ENCODE measurements at places on chromosomes 3 and 15.

DNA sequence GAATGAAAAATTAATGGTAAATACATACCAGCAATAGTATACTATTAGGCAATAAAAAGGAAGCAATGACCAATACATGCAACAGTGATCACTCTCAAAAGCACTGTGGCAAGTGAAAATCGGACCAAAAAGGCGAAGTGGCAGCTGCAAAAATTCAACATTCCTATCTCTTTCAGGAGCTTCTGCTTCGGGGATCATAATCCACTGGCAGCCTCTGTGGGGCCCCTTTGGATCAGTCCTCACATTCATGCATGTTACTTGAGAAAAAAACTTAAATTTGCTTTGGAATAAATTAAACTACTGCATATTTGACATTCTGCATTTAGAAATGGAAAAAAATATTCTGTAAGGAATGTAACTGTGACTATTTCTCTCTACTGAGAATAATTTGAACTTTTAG lies 425.6 kb downstream of the NR2F2 start:
- no peak for DNase-seq

GRCh38 chr3:188534633-188535032 lies 380.7 kb downstream of the LPP start:
- no peak for DNase-seq

DNA sequence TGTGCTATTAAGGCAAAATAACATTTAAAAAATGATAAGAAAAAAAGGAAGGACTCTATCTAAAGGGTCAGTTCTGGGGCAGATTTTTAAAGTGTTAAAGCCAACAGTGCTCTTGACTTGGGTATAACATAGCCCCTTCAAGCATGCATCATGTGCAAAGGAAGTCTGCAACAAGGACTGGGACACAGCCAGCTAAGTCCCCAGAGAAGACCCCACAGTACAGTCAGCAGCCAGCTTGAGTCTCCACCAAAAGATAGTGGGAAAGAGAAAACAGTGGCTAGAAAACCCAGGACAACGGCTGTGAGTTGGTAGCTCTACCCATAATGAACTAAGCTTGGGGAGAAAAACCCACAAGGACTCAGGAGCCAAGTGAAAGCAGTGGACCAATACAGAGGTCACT lies 86.4 kb upstream of the DCLK3 start:
- no peak for DNase-seq

DNA sequence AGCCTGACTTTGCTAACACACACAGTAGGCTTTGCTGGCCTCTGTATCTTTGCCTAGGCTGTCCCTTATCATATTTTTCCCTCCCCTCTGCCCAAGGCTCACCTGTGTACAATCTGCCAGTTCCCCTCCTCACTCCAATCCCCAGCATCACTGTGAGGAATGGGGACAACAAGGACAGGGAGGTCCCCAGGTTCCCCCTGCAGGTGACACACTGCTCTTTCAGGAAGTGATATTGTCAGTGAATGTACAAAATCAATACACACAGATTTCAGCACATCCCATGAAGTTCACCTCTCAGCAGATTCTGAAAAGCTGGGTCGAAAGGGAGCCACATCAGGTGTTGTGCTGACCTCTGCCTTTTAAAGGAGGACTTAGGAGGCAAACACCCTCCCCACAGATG lies 177.5 kb downstream of the RAB11A start:
- DNase-seq = no peak

DNA sequence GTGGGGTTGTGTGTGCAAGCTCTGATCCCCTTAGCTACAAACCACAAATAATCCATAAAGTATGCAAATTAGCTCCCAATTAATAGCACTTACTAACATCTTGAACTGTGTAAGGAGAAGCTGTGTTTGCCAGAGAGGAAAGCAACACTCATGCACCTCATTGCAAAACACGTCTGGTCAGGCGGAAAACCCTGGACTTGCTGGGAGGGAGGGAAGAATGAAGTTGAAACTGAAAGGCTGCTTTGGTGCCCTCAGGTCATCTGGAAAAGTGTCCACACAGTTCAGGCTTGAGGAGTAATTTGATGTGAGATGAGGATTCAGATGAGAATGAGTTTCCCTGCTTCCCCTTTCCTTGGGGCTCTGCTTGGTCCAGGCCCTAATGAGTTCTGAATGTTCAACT lies 185.5 kb upstream of the ANKRD28 start:
- DNase-seq = no peak

DNA sequence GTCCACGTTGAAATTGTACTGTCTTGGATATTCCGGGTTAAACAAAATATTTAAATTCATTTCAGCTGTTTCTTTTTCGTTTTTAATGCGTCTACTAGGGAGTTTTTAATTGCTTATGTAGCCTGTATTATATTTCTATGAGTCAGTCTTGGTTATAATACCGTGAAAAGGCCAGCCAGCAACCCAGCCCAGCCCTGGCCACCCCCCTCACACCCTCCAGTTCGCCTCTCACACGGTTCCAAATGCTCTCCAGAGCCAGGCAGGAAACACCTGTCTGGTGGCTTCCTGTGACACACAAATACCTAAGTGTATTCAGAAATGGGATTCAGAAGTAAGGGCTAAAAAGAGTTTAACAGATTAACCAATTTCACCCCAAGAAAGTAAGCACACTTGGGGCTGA lies 4.4 kb downstream of the SH3BP5 start:
- no peak for DNase-seq

DNA sequence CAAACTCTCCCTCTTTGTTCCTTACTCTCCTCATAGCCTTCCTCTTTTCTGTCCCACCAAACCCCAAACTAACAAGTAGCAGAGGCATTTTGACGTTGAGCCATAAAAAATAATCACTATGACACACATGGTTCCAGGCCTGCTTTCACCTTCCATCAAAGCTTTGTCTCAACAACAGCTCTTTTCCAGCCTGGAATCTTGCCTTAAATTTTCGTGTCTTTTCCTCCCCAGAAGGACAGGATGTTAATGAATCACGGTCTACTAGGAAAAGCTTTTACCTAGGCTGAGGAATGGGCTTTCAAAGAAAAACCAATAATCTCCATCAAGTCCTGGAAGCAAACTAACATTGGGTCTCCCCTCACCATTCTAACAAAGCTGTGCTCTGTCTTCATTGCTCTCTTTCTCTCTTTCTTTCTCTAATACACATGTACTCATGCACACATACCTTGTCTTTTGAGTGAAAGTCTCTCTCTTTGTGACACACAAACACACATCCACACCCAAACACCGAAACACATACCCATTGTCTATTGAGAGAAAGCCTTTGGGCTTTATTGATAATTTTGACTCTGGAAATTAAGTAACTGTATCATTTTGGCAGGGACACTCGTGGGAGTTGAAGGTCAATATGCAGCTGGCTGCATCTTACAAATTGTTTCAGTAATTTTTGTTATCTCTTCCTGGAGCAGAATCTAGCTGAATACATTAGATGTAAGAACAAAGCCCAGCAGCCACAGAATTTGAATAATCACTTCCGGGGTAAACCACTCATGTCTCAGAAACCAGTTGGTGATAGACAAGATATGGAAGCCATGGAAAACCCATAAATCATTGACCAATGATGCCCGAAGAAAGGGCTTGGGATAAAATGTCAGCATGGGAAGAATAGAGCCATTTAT lies 107.4 kb upstream of the SLC4A7 start:
- no peak for DNase-seq

DNA sequence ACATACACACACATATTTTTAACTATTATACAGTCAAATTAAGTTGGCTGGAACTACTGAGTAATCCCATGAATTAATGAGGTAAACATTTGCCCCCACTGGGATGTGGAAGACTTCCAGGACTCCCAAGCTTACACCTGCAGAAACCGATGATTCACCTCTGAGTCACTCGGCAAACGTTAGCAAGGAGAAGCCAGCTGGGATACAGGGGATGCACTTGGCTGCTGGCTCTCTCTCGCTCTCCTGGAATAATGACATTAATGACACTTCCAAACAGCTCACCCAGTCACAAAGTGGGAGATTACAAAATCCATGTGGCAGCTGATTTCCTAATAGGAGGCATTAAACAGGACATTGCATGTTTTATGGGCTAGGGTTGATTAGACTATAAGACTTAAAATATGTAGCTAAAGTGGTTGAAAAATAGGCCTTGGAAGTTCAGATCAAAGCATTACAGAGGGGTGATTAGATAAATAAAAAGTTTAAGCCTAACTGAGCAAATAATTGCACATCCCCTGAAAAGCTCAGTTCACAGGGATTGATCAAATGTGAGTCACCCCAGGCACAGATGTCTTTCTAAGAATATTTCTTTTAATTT lies 500.9 kb downstream of the SOX2 start:
- peak; percentile 61 for DNase-seq

GRCh38 chr3:126731044-126731443 lies 27.0 kb downstream of the CHCHD6 start:
- DNase-seq = no peak

DNA sequence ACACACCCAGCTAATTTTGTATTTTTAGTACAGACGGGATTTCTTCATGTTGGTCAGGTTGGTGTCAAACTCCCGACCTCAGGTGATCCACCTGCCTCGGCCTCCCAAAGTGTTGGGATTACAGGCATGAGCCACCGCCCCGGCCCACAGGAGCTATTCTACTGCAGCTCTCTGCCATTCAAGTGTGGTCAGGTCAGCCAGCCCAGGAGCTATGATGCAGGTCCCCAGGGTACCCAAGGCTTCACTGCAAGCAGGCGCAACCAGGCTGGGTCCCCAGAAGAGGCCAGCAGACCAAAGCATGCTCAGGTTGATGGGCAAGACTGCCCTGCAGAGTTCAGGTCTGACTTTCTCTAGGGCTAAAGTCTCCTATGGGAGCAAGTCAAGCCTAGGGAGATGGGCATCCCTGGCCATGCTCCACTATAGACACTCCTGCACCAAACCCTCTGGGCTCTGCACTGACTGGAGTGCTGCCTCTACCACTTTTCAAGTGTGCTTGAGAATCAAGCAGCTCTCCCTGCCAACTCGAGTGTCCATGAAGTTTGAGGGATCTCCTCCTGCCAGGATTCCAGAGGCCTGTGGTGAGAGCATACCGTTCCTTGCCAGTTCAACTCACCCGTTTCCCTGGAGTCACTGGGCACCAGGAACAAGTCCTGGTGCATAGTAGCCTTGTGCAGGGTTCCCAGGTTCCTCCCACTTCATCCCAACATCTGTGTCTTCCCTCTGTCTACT lies 30.9 kb downstream of the MYO9A start:
- no peak for DNase-seq

All from NT2/D1 (cell line).